ENCODE measurements at places on chromosomes 5 and 9.

- no peak for DNase-seq
Measured at GRCh38 chr5:172282272-172283019, 1.1 kb downstream of the UBTD2 start.

GRCh38 chr5:178991190-178992145 is 3.7 kb downstream of the GRM6 start:
- no peak for DNase-seq

DNA sequence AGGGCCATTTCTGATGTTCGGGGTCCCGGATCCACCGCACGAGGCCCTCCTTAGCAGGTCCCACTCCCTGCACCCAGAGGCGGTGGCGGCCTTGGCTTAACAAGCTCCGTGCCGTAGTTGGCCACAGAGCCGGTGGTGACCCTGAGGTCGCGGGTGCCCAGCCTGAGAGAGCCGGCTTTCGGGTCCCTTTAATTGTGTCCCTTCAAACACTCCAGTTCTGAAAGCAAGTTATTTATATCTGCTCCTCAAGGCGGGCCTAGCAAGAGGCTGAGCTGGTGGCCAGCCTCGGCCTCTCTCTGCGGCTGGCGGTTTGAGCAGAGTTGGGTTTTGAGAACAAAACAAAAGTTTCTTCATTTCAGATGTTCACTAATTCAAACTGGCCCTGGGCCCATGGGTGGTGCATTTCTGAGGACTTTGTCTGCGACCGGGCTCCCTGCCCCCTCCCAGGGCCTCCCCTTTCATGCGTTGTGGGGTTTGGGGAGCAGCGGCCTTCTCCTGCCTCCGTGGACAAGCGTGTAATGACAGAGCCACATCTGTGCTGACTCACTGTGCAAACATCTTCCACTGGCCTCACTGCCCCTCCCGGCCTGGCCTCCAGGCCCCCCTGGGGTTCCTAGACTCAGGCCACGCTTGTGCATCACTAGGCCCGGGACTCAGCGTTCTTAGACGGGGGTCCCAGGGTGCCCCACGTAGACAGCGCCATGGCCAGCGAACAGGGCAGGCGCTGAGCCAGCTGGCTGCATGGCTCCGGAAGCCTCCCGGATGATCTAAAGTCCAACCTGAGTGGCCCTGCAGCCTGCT is 49.4 kb upstream of the COL5A1 start:
- peak; percentile 9 for DNase-seq

- no peak for DNase-seq
Measured at GRCh38 chr9:95773053-95773418, 102.5 kb upstream of the ERCC6L2 start.

DNA sequence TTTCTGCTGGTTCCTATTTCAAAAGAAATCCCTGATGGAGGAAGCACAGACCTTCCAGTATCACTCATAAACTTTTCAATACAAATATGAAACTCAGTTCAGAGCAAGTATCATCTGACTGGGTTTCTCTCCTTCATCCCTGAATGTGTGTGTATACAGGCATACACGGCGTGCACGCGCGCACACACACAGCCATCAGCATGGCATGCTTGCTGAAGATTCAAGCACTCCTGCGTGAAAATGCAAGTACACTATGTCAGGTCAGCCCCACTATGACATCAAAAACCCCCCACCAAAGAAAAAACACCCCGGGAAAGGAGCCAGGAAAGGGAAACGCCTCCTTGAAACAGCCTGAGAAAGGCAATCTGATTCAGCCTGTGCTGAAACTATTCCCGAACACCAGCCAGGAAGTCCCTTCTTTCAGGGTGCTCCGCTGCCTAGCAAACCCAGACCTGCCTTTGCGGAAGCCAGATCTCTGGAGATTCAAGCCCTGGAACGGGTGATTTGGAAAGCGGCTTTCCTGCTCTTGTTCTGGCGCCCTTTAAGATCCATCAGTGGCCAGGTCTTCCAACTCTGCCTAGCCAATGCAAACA is 831 bp downstream of the KLHL3 start:
- DNase-seq: peak; percentile 69

DNA sequence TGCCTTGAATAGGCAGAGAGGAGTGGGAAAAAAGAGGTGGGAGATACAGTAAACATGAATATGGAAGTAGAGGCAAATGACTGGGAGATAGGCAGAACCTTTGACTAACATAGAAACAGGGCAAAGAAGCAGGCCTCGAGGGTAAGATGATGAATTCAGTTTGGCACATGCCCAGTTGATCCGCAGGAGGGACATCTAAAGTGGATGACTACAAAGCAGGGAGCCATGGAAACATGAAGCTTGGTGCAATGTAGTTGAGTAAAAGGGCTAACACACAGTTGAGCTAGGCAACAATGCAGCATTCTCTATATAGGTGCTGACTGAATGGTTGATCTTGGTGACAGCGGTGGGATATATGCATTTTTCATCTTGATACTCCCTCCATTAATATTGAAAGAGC is 253.8 kb downstream of the DMRT2 start:
- DNase-seq: no peak

- DNase-seq: peak; percentile 82
Measured at GRCh38 chr5:149442563-149443182, 63.6 kb upstream of the IL17B start.

DNA sequence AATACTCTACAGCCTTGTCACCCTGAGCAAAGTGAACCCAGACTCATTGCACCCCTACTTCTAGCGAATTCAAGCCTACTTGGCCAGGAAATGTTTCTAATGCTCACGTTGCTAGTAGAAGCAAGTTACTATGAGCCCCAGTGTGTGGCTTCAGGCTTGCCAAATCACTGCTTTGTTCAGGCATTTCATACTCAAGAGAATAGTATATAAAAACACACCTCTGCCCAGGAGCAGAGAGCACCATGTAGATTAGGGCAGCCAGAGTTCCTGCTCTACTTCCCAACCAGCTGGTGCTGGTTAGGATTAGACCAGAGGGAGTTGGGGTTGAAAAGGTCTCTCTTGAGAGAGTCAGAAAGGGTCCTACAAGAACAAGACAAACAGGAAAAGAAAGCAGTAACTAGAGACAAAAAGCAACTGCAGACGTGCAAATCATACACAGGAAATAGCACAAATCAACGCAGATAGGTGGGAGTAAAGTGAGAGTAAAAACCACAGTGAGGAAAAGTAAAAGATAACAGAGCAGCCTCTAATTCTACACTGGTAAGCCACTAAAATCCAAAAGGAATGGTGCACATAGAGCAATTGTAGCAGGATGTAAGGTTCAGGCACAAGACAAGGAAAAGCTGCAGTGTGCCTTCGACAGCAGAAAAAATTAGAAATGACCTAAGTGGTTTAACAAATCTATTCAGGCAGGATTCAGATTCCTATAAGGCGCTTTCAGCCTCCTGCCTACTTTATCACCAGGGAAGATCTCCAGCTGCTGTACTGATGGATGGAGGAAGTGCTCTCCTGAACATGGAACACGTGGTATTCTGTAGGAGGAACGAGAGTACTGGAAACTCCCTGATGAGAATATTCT is 49.6 kb upstream of the KIF2A start:
- DNase-seq: no peak

DNA sequence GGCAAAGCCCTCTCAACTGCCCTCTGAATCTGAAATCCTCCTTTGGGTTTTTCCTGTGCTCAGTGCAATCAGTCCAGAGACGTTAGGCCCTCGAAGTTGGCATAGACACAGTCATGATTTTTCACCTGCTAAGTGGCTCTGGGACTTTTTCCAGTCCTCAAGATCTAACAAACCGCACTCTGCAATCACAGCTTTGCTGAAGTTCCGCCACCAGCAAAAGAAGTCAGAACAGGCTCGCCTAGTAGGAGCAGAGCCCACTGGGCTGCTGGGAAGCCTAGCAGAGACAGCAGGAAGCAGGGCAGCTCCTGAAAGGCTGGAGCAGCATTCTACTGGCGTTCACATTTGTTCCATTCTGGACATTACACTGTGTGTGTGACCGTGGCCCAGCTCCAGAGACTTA is 222.8 kb upstream of the KIF2A start:
- DNase-seq: peak; percentile 42

- DNase-seq: peak; percentile 82
Measured at GRCh38 chr9:113620377-113621161, 157.0 kb downstream of the RGS3 start.

DNA sequence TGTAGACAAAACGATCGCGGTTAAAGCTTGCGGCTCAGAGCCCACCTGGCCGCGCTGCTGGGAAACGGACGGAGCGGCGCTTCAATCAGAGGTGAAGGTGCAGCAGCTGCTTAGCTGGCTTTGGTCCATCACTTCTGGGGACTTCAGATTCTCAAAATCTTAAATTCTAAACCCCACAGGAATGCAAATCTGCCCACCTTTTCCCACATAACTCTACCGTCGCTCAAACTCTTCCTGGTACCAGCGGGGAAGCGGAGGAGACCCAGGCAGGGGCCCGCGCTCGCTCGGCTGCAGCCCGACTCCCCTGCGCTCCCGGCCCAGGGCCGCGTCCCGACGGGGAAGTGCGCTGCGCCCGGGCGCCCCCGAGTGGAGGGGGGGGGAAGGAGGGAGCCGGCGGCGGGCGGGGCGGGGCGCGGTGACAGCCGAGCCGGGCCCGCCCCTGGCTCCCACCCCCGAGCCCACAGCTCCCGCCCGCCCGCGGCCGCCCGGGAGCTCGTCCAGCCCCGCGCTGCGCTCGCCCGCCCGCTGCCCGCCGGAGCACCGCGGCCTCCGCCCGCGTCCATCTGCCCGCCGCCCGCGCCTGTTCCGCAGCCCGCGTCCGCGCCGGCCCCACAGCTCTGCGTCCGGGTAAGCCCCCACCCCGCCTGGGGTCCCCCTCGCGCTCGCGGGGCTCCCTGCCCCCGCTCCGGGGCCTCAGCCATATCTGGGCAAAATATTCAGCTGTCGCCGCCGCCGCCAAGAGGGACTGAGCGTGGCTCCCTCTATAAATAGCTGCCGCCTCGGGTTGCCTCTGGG is at the start of gene TMOD1:
TSS of gene TMOD1 (plus strand) at position 490 of the 795 bp plus-strand sequence. CDS start 22,523 bp downstream, outside the sequence.
- DNase-seq: peak; percentile 83

GRCh38 chr5:43061352-43062075 is 21.4 kb upstream of the ANXA2R start:
- no peak for DNase-seq

DNA sequence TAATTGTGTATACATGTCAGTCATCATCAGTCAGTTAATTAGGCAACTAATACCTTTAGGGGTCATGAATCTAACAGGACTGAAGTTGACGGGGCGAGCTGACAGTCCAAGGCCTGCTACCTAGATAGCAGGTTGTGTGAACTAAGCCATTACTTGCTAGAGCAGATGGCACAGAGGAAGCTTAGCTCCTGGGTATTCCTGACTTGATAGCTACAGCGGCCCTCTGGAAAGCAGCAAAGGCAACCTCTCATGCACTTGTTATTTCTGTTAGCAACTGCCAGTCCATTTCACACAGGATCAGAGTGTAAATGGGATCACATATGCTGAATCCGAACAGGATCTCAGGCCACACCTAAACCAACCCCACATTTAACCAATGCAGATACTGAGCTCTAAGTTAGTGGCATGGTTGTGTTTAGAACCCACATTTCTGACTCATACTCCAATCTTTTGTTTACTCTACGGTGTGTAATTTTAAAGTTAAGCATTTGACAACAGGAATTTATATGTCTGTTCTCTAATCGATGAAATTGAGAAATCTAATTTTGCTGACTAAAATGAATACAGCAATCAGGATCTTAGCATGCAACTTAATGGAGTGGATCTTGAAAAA is 521.3 kb upstream of the ZNF608 start:
- no peak for DNase-seq

GRCh38 chr5:133930061-133930812 is 38.2 kb downstream of the C5orf15 start:
- no peak for DNase-seq

DNA sequence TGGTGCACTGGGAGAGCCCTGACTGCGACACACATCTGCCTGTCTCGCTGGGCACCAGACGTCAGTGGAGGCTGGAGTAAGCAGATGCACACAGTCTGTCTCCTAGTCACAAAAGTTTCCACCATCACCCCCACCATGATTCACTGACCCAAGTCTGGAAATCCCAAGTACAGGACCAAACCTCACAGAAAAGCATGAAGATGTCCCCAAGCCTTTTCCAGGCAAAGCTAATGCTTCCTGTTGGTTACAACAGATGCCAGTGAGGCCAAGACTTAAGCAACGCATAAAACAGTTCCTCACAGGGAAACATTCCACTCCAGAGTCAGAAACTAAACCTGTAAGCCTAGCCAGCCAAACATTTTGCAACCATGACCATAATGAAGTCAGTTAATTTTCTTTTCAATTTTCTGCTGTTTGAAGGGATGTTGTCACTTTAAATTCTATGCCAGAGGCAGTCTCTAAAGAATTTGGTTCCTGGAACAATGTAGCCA is 259.3 kb upstream of the SLC30A5 start:
- no peak for DNase-seq

- no peak for DNase-seq
Measured at GRCh38 chr9:121284733-121285451, 16.9 kb downstream of the GSN start.

DNA sequence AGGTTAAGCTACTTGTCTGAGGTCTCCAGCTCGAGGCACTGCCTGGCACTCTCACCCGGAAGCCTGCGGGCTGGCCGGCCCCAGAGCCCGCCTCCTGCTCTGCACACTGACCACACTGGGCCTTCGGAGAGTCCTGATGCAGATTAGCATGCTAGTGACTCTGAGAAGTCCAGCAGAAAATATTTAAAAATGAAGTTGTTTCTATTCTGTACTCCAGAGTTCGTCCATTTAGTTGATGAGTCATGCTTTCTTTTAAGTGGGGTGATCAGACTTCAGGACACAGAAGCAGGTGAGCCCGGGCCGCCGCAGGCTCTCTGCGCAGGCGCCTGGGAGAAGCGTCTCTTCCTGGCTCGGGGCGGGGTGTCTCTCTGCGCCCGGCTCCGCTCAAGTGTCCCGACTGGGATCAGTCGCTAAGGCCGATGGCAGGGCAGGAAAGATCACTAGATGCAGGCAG is 32.5 kb downstream of the FAM240B start:
- DNase-seq: peak; percentile 92

DNA sequence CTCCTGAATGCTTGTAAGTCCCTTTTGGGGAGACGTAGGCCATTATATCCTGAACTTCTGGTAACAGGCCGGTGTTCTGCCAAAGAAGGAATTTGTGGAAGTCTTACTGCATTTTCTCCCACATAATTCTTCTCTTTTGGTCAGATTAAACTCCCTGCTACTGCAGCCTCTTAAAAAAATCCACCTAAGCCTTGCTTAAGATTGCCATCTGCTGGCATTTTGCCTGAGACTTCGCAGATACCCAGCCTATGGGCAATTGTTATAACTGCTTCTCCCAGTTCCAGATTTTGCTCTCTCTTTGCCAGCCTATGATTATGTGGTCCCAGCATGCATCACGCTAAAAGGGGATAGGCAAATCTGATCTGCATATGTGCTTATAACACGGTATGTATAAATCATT is 391.6 kb upstream of the CHD1 start:
- no peak for DNase-seq

Data from thyroid gland (tissue), 4 donors.